ENCODE measurements at places on chromosomes 13 and 19. TPM values are rescaled to one million over a fixed set of nuclear protein-coding genes. Genes with fewer than 3 reads are reported as not detected.

Gene CIC
- 69.3 TPM for total RNA-seq

Gene PTGER1
- 0.27 TPM for total RNA-seq

Gene SYDE1
- total RNA-seq, result 0.15 TPM

Gene LMO7
- 23.1 TPM for total RNA-seq

DNA sequence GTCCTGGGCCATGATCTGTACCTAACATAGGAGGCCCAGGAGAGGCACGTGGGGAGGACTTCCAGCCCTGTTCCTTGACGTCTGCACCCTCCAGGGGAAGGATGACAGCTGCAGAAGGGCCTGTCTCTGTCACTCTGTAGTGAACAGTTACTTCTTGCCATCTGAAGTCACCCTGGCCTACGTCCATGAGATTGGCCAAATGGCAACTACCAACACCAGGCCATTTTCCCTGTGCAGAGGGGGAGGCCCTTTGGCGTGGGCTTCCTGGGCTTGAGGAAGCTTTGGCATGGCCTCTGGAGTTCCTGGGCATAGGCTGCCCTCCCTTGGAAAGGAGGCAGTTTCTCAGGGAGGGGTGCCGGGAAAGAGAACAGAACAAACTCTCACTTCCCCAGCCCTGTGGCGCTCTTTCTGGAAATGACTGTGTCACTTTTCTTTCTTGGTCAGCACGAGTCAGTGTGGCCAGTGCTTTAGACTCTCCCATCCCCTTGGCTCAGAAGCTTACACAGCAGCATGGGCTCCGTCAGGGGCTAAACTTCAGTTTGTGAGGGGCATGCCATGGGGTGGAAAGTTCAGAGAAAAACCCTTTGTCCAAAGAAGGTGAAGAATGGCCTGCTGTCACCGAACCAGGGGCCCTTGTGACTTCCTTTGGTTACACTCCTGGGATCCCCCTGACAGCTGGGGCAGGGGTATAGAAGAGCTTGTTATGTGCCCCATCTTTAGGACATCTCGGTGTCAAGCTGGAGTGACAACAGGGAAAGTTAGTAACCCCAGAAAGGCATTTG is 5.3 kb downstream of the CARM1 start:
- no peak for DNase-seq

DNA sequence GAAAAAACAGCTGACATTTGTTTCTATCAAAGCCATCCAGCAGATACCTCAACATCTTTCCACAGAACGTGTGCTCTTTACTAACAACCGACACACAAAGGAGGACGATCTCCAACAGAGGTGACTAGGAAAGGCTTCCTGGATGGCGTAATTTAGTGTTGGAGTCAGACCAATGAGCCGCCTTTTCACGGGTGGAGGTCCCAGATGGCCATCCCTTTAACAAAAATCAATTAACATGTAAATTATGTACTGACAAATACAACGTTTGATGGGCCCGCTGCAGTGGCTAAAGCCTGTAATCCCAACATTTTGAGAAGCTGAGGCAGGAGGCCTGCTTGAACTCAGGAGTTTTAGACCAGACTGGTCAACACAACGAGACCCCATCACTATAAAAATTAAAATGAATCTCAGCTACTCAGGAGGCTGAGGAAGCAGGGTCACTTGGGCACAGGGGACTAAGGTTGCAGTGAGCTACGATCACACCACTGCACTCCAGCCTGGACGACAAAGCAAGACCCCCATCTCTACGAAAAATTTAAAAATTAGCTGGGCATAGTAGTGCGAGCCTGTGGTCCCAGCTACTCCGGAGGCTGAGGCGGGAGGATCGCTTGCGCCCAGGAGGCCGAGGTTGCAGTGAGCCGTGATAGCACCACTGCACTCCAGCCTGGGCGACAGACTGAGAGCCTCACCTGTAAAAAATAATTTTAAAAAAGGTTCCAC is 1.2 kb upstream of the DPY19L3 start:
- DNase-seq, result no peak

All from activated CD4-positive, alpha-beta T cell treated with anti-CD3 and anti-CD28 coated beads, Interleukin-2, amount 10 ng/mL, durations not matched to agents 7 days and 5 days (primary cell).